ENCODE measurements at places on chromosomes 1 and 21.

DNA sequence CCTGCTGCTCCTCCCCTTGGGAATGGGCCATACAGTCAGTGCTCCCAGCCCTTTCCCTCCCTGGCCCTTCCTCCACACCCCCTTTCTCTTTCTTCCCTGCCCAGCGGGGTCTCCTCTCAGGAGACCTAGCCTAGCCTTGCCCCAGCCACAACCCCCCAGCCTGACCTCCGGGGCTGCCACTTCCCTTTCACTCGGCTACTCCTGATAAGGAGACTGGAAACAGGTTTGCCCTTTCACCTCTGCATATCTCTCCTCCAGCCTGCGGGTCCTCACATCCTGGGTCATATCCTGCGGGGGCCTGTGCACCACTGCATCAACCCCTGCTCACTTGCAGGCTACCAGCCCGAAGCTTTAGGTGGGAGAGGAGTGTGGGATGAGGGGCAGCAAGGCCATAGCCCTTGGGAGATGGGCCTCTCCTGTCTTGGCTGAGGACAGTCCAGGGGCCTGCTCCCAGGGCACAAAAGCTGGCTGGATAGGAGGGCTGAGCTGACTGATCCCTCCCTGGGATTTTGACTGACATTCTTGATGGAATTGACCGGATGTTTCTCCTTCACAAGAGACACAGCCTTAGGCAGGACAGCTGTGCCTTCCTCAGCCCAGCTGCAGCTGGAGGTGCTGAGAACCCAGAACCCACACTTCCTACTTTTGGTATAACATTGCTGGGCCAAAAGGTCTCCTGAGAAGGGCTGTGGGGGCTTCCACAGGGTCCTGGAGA, 19.2 kb upstream of the ALX3 start:
- DNase-seq = no peak

DNA sequence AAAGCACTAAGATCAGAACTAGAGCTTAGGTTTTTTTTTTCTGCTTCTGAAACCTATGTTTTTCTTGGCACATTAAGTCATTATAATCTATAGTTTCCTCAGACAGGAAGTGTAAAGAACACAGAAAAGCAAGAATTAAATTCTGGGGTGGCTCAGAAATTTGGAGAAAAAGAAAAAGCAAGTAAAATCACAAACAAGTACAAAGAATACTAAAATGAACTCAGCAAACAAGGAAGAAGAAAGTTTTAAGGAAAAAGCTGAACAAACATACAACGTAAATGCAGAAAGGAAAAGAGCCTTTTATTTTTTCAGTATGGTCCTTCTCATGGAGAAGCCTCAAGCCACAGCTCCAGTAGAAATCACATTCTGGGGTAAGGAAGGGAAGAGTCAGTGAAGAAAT, 8.6 kb upstream of the CNN3 start:
- DNase-seq = no peak

- DNase-seq = no peak
These were observed 1.4 kb upstream of the S100A4 start for GRCh38 chr1:153546796-153547559.

- no peak for DNase-seq
These were observed 689.5 kb upstream of the NCAM2 start for GRCh38 chr21:20308586-20309315.

GRCh38 chr1:53725238-53725689, 13.7 kb downstream of the GLIS1 start:
- no peak for DNase-seq

DNA sequence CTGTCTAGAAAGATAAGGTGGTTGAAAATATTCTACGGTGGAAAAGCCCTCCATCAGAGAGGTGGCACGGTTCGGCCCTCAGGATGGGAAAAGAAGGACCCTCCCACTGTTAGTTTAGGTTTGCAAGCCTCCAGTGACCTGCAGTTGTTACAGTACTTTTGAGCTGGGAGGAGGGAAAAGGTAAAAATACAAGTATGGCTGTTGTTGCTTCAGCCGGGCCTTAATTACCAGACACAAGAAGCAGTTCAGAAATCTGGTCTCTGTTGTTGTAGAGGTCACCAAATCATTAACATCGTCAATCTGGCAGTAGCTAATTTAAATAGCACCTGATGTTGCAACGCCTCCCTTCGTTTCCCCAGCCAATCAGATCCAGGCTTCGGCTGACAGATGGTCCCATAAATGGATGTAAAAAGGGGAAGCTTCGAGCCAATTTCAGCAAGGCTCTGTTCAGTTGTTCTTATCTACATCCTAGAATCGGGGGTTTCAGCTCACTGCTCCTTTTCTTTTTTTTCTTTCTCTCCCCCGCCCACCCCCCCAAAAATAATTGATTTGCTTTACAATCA, at the start of gene ELAVL4:
Gene ELAVL4 (plus strand): TSS at position 424 of the 563 bp plus-strand sequence. CDS start 270 bp downstream, outside the sequence.
- DNase-seq = no peak

- no peak for DNase-seq
These were observed 291.8 kb upstream of the CAMK1G start for GRCh38 chr1:209291715-209292114.

DNA sequence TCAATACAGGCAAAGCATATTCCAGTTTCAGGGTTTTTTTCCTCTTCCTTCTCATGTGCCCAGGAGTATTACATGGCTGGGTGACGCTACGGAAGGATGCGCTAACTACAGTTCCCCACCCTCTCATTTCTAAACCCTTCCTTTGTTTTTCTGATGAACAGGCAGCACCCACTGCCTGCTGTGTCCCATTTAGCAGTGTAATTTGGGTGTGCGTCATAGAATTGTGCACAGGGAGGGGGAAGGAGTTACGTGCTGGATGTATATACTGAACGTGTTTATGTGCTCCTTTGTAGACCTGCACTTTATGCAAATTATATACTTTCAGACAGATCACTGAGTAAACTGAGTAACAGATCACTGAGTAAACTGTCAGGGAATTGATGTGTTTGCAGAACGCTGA, 44.5 kb downstream of the ELAPOR1 start:
- no peak for DNase-seq

DNA sequence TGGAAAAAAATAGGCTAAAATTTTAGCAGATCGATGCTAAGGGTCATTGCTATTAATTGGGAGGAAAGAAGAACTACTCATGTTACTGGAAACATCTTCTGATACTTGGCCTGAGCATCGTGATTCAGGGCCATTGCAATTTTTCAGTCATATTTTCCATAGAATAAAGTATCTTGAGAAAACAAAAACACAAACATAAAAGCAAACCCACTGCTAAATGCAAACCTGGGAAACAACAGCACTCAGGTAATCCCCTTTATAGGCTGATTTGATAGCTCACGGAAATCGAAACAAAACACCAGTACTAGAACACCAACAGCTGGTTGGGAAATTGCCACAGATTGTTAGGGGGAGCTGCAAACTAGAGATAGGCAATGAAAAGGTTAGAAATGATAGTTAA, 172.9 kb upstream of the ESRRG start:
- no peak for DNase-seq

GRCh38 chr1:223755992-223756775, 43.8 kb downstream of the CAPN2 start:
- no peak for DNase-seq

DNA sequence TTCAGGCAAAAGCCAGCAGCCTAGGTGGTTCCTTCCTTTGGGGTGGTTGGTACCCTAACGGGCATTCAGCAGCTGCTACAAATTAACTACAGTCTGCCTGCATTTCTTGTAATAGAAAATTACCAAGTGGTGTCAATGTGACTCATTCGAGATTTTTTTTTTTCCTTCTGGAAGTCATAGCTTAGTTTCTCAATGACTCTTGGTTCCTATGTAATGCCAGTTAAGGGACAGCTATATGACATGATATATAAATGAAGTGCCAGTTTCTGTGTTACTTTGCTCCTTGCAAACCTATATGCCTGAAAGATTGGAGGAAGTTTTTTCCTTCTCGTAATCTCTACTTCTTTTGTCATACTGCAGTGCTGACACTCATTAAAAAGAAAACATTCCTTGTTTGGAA, 2.6 kb downstream of the MGST3 start:
- DNase-seq = no peak

GRCh38 chr1:24438423-24438901, 22.9 kb downstream of the NIPAL3 start:
- no peak for DNase-seq

- DNase-seq = no peak
These were observed 57.3 kb upstream of the CASZ1 start for GRCh38 chr1:10853701-10854100.

- peak; percentile 52 for DNase-seq
These were observed 9.6 kb downstream of the PTPRU start for GRCh38 chr1:29245876-29246275.

DNA sequence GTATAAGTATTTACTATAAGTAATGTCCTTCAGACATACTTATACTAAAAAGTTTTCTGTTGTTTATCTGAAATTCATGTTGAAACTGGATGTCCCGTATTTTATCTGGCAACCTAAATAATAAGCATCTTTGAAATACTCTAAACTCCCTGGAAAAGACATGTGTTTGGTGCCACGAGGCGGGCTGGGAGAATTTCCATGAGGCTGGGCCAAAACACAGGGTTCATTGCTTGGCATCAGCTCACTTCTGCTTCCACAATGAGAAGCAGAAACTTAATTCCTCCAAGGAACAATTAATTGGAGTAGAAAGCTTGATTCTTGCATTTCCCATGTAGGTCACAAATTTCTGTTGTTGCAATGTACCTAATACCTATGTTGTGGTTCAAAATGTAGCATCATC, 110.2 kb downstream of the PSMG1 start:
- DNase-seq = no peak

GRCh38 chr1:163027610-163028009, 41.6 kb upstream of the RGS4 start:
- DNase-seq = no peak

DNA sequence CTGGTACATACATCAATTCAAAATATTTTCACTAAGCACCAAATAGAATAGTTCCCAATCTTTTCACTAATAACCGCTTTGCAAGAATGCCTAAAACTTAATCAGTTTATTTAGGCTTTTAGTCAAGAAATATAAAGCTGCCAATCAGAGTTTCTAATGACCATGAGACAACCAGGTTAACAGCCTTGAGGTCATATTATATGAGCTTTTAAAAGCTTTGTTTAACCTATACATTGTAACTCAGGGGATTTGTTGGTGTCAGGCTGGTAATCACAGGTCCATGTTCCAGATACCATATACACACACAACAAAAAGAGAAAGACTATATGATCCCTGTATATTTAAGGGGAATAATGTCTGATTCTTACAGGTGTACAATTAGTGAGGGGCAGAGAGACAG, 246.2 kb upstream of the ADGRL2 start:
- no peak for DNase-seq

- no peak for DNase-seq
These were observed 38.0 kb downstream of the DNTTIP2 start for GRCh38 chr1:93840956-93841482.

DNA sequence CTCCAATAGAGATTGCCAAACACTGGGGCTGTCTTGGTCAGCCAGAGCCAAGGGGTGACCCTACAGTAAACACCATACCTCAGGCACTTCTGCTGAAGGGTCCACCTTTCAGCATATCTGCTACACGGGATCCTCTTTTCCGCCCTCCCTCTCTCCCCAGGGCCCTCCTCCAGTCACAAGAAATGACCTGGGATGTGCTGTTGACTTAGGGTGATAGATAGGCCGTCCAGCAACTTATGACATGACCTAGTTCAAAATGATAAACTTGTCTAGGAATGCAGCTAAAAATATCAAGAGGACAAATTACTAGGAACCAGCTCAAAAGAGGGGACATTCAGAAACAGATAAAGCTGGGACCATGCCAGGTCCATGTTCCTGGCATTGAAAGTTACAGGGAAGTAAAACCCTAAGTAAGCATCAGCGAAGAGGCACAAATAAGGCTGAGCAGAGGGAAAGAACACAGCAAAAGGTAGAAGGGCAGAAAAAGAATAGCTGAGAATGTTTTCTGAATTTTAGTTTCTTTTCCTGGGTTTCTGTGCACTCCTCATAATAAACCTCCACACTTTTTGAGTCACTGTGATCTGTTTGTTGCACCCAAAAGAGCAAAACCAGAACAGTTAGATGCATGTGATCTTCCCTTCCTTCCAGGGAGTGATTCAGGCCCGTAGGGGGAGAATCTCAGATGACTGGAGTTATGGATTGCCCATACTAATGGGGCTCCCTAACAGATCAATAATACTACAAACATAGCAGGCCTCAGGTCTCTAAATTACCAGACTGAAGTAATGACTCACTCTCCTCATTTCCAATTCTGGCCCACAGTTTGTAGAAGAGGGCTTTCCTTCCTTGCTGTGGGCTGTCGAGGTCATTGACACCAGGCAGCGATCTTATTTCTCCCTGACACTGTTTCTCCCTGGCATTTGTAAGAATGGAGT, 48.9 kb upstream of the F3 start:
- DNase-seq = no peak

Measured in A549 (cell line).